ENCODE measurements at places on chromosomes 4 and X.

DNA sequence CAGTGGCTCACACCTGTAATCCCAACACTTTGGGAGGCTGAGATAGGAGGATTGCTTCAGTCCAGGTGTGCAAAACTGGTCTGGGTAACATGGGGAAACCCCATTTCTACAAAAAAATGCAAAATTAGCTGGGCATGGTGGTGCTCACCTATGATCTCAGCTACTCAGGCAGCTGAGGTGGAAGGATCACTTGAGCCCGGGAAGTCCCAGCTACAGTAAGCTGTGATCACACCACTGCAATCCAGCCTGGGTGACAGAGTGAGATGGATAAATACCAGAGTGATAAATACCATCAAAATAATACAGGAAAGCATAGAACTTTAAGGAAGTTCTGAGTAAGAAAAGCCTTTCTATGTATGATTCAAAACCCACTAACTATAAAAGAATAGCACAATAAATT, 52.8 kb downstream of the LRBA start:
- DNase-seq: no peak

GRCh38 chr4:185394568-185395237, 1.0 kb downstream of the LRP2BP start:
- DNase-seq: no peak

- DNase-seq: no peak
Measured at GRCh38 chrX:32153585-32153984, 1057.8 kb downstream of the DMD start.

DNA sequence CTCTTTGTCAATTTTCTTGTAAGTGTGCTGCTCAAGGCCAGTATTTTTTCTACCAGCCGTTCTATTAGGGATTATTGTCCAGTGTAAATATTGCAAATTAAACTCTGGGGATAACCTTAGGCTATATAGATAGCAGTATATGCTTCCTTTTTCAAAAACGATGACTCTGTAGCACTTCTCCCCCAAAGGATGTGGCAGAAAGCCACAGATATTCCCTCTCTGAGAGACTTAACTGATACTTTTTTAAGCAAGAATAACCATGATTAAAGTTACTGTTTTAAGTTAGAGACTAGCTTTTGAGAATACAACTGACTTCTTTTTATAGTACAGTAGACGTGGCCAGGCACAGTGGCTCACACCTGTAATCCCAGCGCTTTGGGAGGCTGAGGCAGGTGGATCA, 130.0 kb downstream of the FHIP1A start:
- no peak for DNase-seq

- DNase-seq: peak; percentile 61
Measured at GRCh38 chr4:40525752-40526598, 103.7 kb downstream of the RBM47 start.

GRCh38 chrX:9341291-9342201, 123.3 kb upstream of the TBL1X start:
- DNase-seq: no peak

- DNase-seq: no peak
Measured at GRCh38 chr4:55407119-55407518, 11.4 kb downstream of the TMEM165 start.

DNA sequence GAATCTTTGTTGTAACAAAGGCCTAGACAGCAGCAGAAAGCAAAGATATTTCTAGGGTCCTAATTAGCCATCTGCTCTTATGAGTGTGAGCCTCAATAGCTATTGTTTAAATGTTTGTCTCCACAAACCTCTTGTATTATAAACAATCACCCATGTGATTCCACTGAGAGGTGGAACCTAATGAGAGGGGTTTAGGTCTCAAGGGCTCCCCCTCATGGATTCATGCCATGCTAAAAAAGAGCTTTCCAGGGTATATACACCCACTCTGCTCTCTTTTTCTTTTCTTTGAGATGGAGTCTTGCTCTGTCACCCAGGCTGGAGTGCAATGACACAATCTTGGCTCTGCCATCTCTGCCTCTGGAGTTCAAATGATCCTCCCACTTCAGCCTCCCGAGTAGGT, 42.1 kb downstream of the TRIM61 start:
- no peak for DNase-seq

GRCh38 chrX:7545564-7545963, 297.4 kb upstream of the VCX start:
- DNase-seq: no peak

DNA sequence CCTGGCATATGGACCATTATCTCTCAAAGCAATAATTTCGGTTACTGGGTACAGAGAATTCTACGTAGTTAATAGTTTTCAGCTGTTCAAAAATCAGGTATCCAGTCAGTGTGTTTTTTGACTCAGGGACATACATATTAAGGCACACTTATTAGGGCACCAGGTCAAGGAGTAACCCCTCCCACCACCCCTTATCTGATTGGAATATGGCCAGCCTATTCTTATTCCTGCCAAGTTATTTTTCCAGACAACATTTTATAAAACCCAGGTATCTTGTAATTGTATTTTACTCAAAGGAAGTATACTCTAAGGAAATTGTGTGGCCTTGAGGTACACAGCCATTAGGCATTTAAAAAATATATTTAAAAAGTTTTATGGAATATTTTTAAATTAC, 4.3 kb downstream of the ZFX start:
- DNase-seq: no peak

GRCh38 chr4:111596491-111596890, 548.8 kb upstream of the FAM241A start:
- no peak for DNase-seq

GRCh38 chrX:72308566-72309296, 3.0 kb upstream of the CITED1 start:
- peak; percentile 60 for DNase-seq

DNA sequence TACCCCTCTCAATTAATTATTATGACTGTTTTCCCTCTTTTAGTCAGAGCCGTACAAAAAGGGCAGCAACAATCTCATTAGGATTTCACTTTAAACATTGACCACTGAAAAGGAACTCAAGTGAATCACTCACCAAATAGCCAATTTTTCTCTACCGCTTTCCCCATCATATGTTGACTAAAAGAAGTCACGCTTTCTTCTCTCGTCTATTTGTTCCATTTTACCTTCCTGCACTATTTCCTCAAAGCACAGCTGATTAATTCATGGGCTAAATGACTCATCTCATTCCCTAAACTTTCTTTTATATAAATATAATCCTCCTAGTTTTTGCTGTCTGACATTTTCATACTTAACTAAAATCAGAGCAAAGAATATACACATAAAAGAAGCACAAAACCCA, 8.2 kb downstream of the MID1 start:
- DNase-seq: no peak

DNA sequence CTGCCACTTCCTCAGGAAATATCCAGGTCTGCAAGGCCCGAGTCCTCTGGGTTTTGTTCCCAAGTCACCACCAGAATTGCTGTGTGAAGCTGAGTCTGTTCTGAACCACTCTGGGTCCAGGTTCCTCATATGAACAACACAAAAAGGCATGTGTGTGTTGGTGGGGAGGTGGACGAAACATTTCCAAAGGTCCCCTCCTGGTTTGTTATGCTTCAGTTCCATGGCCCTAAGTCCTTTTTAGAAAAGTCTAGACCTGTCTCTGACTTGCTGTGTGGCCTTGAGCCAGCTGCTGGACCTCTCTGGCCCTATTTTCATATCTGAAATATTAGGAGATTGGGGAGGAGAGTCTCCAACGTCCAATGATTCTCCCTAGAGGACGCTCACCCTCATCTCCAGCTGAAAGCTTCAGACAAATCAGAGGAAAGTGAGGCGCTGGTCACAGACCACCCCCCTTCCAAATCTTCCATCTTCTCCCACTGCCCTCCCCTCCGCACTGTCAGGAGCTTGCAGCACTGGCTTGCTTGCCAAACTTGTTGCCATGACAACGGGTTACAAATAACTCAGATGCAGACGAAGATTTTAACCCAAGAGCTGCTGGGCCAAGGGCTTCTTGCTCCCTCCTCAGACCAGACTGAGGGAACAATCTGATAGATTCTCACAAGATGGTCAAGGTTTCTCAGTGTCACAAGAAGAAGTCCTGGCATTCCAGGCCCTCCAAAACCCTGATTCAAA, 64.5 kb downstream of the SMC1A start:
- no peak for DNase-seq

GRCh38 chr4:15894921-15895916, 43.3 kb downstream of the FGFBP1 start:
- DNase-seq: no peak

- no peak for DNase-seq
Measured at GRCh38 chr4:8362483-8362882, 78.0 kb downstream of the ACOX3 start.

GRCh38 chrX:17082831-17083230, 136.4 kb downstream of the REPS2 start:
- DNase-seq: no peak

- no peak for DNase-seq
Measured at GRCh38 chrX:51853251-51853650, 40.2 kb upstream of the MAGED1 start.

GRCh38 chrX:6374556-6374955, 145.9 kb upstream of the NLGN4X start:
- DNase-seq: no peak

DNA sequence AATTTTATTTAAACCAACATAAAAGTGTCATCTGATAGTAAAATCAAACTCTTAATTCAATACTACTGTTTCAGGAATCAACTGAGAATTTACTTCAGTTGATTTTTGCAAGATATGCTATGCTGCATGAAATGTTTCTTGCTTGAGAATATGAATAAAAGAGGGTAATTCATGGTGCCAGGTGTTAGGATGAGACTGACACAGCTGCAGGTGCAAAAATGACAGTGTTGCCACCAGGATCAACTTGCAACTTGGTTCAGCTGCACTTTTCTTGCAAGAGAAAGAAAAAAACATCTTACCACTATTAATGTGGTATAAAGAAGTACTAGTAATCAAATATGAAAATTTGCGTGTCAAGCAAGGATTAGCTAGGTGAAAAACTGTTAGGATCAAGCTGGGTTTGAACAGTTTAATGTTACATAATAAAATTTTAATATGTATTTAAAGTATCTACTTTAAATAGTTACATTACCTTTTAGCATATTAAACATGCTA, 49.7 kb downstream of the CHIC2 start:
- no peak for DNase-seq

All from T47D (cell line).